NCI-H1417 treated with DMSO at 0.1 percent for 48 hours (cell line): ENCODE measurements at places on chromosomes 1 and 21.

- DNase-seq: no peak
Measured at GRCh38 chr1:204940591-204940990, 69.9 kb downstream of the NFASC start.

GRCh38 chr1:53766194-53766742 lies 27.3 kb upstream of the GLIS1 start:
- DNase-seq: no peak

DNA sequence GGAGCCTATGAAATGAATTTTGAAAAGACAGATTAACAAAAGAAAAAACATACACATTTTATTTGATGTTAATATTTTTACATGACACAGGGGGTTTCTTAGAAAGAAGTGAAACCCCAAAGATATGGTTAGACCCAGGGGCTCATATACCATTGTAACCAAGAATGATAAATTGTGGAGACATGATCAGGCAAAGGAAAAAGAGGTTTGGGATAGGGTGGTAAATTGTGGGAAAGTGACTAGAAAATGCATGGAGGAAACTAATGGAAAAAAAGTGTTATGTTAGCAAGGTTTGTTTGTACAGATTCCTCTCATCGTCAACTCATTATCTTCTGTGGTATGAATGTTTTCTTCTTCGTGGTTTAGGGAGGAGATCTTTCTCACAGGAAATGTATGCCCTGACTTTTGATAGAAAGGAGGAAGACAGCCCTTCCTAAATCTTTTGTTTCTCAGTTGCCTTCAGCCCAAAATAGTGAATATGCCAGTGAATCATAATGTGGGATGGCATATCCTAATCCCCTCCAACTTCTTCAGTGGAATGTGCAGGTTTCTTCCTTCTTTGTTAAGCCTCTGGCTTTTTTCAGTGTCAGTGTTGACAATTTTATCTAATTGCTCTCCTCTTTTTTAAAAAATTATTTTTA lies 140.4 kb upstream of the UBE2U start:
- no peak for DNase-seq

DNA sequence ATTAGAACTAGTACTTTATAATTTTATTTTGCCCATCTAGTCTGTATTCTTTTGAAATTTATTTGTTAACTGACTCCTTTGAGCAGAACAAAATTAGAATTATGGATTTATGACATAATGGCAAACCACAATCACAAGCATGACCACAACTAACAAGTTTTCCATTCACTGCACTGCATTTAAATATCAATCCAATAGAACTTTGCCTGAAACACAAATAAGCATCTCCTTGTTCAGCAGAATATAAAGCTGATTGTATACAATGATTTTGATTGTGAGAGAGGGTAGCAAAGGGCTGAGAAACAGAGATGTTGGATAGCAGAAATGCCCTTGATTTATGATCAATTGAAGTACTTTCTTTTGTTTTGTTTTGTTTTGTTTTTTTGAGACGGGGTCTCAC lies 495.5 kb upstream of the RGS18 start:
- DNase-seq: no peak
